Pulmonary artery endothelial cell (primary cell): ENCODE measurements at places on chromosomes 7 and 10.

GRCh38 chr7:7104971-7105370, 77.4 kb upstream of the C1GALT1 start:
- no peak for DNase-seq

DNA sequence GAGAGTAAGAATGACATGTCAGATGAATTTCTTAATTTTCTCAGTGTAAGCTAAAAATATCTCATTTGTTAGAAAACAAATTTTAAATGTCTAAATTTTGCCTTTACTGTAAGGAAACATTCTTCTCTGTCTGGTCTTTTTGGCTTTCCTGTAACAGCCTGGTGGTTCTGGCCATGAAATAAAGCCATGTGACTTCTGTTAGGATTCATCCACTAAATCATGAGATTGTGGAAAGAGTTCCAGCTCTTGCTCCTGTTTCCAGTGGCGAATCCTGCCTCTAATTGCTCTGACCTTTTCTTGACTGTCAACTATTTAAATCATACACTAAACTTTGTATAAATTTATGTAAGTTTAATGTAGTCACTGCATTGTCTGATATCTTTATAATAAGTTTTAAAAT, 398.5 kb upstream of the AKR1E2 start:
- no peak for DNase-seq

GRCh38 chr7:98252425-98253054, 508 bp upstream of the TECPR1 start:
- no peak for DNase-seq

DNA sequence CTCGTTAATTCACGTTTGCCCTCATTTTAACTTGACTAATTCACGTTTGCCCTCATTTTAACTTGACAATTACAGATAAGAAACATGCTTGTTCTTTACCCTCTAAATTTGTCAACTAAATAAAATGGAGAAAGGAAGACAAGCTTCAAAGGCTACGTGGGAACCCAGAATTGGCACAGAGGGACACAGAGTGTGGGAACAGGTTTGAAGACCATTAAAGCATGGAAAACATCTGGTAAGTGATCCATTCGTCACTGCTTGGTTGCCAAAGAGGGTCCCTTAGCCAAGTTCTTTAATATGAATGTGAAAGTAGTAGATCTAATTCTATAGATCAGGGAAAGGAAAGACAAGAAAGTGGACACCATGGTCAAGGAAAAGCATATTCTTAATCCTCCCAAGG, 57.2 kb downstream of the ITIH5 start:
- DNase-seq, result no peak

DNA sequence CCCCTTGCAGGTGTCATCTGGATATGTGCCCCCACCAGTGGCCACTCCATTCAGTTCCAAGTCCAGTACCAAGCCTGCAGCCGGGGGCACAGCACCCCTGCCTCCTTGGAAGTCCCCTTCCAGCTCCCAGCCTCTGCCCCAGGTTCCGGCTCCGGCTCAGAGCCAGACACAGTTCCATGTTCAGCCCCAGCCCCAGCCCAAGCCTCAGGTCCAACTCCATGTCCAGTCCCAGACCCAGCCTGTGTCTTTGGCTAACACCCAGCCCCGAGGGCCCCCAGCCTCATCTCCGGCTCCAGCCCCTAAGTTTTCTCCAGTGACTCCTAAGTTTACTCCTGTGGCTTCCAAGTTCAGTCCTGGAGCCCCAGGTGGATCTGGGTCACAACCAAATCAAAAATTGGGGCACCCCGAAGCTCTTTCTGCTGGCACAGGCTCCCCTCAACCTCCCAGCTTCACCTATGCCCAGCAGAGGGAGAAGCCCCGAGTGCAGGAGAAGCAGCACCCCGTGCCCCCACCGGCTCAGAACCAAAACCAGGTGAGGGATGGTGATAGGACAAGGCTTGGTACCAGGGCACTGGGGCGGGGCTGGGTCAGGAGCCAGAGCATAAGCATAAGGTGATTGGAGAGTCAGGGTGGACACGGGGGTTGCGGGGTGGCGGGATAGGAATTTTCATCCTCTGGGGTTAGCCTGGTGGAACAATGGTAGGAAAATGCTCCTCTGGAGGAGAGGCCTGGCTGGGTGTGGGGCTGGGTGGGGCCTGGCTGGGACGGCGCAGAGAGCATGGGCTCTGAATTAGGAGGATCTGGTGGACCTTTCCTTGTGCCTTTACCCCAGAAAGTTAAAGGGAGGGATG, 1.9 kb downstream of the ZYX start:
- DNase-seq, result no peak

DNA sequence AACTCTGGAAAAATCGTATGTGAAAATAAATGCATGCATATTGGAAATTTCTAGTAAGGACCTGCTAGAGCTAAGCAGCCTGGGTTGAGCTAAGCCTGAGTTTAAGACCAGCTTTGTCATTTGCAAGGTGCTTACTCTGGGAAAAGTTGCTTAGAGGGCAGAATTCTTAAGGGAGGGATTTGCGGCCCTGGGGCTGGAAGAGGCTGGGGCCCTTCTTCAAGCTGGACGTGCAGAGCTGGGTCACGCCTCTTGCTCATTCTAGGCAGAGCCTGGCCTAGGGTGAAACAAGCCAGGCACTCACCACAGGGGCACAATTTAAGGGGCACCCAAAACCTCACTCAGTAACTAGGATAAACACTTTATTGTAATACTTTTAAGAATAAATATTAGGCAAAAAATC, 137.2 kb downstream of the ARHGAP22 start:
- no peak for DNase-seq

- no peak for DNase-seq
Measured at GRCh38 chr7:157394246-157395191, 57.7 kb downstream of the DNAJB6 start.

DNA sequence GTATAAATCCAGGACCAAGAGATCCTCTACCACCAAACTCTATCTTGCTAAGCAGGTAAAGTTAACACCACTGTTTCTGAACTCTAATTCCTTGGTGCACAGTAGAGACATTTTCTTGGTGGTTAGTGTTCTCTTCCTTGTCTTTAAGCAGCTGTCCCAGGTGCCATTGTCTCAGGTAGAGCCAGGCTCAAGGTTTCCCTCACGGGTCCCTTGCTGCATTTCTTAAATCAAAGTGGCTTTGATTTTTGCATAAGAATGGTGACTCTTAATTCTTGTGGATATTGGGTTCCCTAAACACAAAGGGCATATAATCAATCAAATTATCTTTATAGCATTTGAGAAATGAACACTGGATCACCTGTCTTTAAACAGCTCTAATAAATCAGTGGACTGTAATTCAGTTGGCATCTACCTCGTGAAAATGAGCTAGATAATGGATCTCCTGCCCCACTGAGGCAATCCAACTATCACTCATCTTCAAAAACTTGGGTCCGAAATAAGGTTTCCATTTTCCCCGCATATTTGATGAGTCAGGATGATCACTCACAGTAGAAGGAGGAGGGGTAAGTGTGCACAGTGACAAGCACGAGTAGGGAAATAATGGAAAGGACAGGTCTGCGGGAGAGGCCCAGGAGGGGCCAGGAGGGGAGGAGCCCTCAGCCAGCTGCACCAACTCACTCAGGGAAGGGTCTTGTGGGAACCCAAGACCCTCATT, 2.4 kb downstream of the ABCC2 start:
- no peak for DNase-seq

DNA sequence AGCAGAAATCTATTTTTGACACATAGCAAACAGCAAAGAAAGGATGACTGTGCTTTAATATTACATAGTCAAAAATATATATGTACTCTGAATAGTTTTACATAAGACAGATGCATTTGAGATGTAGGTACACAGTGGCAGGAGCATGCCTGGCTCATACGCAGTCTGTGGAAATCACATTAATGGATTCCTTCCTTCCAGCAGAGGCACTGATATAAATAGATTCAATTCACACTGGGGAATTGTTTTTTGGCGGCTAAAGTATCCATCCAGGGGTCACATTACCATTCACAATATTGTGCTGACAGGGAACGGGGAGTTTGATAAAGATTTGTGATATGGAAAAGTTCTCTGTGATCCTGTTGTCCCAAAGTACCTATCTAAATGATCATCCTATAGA, 72.5 kb upstream of the AGR3 start:
- DNase-seq, result no peak

GRCh38 chr7:100061518-100062193, 12.1 kb downstream of the ZSCAN21 start:
- DNase-seq, result no peak

- DNase-seq, result no peak
Measured at GRCh38 chr7:69871886-69872569, 273.8 kb downstream of the AUTS2 start.

GRCh38 chr7:25260862-25261494, 32.7 kb upstream of the NPVF start:
- DNase-seq, result no peak

DNA sequence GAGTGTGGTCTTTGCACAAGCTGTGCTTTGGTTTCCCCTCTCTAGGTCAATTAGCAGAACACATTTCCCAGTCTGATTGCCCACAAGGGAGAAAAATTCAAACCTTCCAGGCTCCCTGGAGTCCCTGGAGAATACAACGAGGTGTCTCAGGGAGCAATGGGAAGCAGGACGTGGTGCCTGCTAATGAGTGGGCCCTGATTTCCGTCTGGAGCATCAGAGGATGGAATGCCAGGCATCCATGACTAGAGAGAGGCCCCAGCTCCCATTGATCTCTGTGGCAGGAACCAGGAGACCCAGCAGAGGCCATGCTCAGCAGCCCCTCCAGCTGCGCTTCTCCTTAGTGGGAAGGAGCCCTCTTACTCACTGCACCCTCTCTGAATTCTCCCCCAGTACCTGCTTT, 33.2 kb upstream of the TLX1 start:
- DNase-seq, result no peak

GRCh38 chr7:115267503-115267902, 345.6 kb downstream of the MDFIC start:
- no peak for DNase-seq

- no peak for DNase-seq
Measured at GRCh38 chr7:55432939-55433784, 68.0 kb downstream of the LANCL2 start.

DNA sequence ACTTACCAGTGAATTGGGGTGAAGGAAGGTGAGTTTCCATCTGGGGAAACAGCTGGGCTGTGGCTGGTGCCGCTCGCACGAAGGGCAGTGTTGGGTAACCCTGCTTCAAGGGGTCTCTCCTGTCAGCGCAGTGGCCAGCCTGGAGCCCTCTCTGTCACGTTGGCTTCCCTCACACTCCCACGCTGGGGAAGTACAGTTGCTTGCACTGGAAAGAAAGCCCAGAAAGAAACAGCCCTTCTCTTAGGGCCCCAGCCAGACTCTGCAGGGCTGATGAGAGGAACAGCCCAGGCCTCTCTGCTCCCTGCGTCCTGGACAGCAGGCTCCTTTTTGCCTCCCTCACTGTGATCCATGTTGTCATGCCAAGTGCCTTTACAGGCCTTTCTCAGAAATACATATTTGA, 40.3 kb upstream of the TRIM8 start:
- no peak for DNase-seq

GRCh38 chr7:98285157-98286092, 3.9 kb downstream of the BRI3 start:
- DNase-seq, result no peak

DNA sequence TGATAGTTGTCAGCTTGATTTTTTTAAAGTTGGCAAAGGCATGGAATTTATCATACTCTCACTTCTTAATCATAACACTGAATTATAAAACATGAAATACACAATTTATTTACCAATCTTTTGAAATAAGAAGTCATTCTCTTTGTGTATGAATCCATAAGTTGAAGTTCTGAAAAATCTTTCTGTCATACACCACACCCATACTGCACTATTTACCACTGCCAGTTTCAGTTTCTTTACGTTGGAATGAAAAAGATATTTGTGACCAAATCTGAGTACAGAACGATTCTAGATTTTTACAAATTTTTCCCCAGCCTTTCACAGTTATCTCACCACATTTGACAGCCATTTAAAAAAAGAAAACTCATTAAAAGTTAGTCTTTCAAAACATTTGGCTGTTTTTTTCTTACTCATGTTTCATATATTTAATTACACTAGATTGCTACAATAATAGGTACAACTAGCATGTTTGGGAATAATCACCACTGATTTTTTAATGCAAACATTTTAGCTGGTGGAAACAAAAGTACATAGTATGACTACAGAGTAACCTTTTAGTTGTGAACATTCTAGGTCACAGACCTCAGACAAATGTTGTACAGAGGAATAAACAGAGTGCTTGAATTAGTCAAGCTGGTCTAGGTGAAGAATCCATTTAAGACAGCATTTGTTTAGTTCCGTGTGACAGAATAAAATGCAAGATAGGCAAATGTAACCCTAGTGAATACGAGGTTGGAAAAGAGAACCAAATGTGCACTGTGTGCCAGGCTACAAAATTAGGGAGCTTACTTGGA, 185.0 kb upstream of the LRRN3 start:
- DNase-seq, result no peak

- DNase-seq, result no peak
Measured at GRCh38 chr10:91367127-91367531, 43.0 kb upstream of the HECTD2 start.

DNA sequence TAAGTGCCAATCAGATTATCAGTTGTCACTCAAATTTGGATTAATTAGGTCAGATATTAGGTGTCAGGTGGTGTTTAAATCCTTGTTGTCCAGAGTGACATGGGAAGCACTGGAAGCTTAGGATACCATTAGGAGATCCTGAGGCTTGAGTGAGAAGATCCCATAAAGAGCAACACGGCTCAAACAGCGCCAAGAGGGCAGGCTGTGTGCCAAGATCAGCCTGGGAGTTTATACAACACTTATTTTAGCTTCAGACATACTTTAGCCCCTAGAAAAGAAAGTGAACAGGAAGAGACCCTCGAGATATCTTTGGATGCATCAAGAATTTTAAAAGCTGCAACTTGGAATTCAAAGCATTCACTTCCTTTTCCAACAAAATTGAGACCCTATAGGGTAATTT, 14.2 kb upstream of the ACTA2 start:
- DNase-seq, result no peak

DNA sequence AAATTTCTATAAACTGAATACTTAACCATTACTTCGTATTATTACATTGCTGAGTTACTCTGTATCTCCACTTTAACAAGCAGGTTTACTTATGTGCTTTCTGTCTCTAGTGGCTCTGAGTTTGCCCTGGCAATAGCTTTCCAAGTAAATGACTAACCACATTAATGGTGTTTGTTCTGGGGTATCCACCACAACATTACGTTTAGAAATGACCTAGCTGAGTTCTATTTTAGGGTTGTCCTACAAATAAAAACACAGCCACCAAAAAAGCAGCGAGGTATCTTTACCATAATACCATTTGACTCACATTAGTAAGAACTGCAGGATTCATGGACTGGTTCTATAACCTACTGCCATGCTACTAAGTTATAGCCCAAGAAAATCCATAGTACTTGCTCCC, 83.1 kb downstream of the HIBADH start:
- no peak for DNase-seq

- no peak for DNase-seq
Measured at GRCh38 chr10:62323751-62324150, 50.4 kb upstream of the ZNF365 start.
